Stimulated activated CD8-positive, alpha-beta memory T cell treated with anti-CD3 and anti-CD28 coated beads, Interleukin-4, amount 100 ng/mL, for 24 hours (primary cell): ENCODE measurements at places on chromosomes 16 and 17.

DNA sequence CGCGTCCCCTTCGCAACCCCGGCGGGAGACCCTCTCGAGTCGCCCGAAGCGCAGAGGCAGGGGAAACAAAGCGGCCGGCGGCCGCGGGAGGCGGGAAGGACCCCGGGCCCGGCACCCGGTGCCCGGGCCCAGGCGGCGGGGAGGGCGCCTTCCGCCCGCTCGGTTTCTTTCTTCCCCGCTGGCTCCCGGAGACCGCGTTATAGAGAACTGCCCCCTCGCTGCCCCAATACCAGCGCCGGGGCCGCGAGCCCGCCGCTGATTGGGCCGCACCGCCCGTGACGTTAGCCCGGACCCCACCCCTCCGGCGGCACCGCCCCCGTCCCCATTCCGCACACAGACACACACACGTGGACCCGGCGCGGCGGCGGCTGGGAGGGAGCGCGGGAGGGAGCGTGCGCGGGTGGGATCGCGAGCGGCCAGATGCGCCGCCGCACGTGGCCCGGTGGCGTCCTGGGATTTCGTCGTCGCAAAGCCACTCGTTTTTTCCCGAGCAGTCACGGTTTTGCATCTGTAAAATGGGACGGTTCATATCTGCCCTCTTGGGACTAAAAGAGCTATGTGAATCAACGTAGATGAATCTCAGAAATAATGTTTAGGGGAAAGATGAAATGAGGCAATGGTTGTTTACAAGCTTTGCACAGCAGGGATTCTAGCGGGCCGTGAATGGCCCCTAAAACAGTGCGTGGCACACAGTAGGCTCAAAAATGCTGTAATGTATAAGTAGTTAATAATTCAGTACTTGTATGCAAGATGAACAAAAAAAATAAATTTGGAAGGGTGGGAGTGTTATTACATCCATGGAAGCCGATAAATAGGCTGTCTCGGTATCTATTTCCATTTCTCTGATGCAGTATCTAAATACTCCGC lies at the start of gene EPOP:
Gene EPOP (minus strand): TSS at position 209 of the 867 bp plus-strand sequence. CDS start 462 bp downstream, outside the sequence.
- peak; percentile 87 for DNase-seq

- no peak for DNase-seq
Measured at GRCh38 chr16:20611975-20612481, 35.9 kb upstream of the ACSM2B start.

GRCh38 chr17:70184207-70184606 lies 14.9 kb downstream of the KCNJ2 start:
- no peak for DNase-seq

- no peak for DNase-seq
Measured at GRCh38 chr16:25493136-25493811, 198.5 kb upstream of the HS3ST4 start.

DNA sequence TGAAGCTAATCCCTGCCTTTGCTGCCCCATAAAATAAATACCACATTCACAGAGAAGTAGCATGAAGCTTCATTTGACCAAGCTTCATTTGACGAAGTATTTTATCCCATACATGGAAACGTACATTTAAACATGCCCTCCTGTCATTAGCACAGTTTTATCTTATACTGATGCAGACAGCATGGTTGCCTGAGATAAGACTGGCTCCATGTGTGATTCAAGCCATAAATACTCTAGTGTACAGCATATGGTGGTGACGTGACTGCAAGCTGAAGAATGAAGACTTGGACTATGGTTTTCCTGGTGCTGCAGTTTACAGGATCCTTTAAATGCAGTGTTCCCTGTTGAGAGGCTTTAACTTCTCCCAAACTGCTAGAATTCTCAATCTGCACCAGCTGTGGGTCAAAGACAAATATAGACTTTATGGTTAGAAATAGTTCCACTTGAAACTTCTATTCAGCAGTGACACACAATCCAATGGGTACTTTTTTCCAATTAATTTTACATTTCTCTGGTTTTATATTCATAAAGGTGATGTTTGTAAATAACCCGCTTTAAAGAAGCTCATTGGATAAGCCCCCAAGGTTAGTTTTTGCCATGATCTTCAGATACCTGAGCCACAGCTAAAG lies 64.9 kb downstream of the CYB561 start:
- no peak for DNase-seq

GRCh38 chr16:58670946-58671583 lies 13.5 kb downstream of the SLC38A7 start:
- no peak for DNase-seq

DNA sequence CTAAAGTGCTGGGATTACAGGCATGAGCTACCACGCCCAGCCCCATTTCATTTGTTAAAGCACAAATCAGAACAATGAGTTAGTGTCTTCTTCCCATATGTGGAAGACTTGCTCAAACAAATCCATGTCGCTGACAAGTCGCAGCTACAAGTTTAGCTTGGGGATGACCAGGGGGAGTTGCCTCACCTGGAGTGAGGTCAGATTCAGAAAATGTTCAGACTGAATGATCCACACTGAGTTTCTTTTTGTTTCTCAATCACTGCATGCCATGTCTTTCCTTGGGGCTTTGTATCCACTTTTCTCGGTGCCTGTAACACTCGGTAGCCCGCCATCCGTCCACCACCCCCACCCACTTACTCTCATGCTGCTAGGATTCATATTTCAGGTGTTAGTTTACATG lies 437.3 kb upstream of the DYNLRB2 start:
- DNase-seq = no peak

- no peak for DNase-seq
Measured at GRCh38 chr16:10110552-10110951, 71.7 kb downstream of the GRIN2A start.

GRCh38 chr16:28210979-28211588 lies 681 bp downstream of the XPO6 start:
- peak; percentile 61 for DNase-seq

DNA sequence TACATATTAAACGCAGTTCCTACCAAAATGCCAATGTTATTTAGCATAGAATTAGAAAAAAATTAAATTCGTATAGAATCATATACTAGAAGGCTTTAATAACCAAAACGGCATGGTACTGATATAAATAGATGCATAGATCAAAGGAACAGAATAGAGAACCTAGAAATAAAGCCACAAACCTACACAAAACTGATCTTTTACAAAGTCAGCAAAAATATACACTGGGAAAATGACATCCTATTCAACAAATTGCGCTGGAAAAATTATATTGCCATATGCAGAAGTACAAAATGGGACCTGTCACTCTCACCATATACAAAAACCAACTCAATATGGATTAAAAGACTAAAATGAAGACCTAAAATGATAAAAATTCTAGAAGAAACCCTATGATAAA lies 1882.6 kb downstream of the TP53TG3F start:
- no peak for DNase-seq

DNA sequence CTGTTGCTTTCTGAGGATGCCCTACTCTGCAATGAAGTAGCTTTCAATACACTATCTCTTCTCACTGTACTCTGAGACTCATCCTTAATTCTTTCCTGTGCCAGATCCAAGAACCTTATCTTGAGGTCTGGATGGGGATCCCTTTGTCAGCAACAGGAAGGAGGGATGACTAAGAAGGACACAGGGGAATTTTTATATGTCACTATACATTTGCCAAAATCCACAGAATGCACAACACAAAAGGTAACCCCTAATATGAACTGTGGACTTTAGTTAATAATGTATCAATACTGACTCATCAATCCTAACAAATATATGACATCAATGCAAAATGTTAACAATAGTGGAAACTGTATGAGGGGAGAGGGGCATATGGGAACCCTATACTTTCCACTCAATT lies 4.7 kb upstream of the RBBP6 start:
- no peak for DNase-seq

GRCh38 chr16:24164416-24164815 lies 91.7 kb upstream of the CACNG3 start:
- no peak for DNase-seq

DNA sequence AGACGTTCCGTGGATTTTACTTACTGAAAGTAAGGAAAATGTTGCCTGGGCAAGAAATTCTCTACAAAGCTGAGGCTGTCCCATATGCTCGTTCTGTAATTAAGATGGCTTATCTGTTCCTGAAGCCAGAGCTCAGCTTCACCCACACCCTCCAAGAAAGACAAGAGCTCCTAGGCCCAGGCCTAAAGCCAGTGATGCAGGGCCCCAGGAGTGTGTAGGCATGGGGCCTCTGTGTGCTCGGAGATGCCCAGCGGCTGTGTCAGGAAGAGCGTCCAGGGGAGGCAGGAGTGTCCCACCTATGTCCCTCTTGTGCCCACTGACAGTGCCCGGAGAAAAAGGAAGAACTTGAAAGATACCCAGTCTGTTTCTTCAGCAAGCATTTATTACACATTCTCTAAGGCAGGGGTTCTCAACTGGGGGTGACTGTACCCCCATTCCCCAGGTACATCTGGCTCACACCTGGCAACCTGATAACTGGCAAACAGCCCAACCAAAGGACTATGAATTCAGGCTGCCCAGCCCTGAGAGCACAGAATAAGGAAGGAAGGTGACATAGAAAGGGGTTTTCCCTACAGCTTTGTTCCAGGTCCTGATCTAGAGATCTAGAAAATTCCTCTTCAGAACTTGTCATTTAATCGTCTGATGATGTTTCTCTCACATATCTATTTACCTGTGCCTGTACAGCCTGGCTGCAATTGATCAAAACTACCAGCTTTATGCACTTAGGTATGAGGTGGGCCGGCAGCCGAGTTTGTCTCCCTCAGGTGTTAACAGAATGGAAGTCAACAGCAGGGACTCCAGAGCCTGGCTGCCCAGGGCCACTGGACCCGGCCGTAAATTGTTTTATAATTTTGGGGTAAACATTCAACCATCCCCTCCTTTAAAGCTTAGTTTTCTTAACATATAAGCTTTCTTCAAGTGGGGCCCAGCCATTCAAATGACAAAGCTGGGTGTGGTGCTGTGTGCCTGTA lies 12.0 kb downstream of the SNN start:
- no peak for DNase-seq

DNA sequence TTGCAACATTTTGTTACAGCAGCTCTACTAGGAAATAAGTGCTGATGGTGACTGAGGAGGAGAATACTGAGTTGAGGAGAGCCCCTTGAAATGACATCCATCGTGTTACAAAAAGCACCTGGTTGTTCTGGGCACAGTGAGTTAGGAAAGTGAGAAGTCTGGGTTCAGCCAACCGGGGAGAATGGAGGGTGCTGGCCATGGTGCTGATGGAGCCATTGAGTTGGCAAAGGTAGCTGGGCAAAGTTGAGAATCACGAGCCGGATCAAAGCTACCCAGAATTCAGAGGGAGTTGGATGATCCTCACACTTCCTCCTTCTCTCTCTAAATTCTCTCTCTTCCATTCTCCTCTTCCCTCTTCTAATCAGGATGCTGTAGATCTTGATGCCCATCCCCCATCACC lies 35.0 kb upstream of the ASIC2 start:
- no peak for DNase-seq
